ENCODE measurements at places on chromosomes 1 and 21.

DNA sequence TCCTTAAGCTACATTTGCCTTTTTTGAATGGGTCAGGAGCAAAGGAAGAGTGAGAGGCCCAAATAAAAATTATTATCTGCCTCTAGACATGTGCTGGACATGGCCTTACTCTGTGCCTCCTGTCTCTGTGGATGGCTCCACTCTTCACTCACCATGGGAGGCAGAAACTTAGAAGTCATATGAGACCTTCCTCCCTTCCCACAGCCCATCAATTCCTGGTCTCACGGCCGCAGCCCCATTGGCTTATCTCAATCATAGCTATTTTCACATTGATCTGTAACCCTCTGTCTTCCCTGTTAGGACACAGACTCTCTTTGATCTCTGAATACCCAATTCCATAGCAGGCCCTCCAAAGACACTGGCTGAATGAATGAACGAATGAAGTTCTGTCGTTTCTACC lies 14.2 kb upstream of the ADORA1 start:
- no peak for DNase-seq

DNA sequence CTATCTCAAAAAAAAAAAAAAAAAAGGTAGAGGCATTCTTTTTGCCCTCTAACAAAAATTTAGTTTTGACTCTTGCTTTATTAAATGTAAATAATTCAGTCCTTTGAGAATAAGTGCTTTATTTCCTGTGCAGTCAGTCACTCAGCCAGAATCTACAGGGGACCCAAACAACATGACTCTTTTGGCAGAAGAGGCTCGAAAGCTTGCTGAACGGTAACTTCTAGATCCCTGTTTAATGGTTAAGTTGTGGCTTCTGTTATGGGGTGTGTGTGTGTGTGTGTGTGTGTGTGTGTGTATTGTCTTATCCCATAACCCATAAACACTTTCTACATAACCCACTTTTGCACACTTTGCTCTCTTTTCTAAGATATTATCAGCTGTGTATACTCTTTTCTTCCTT lies 54.9 kb upstream of the LAMC2 start:
- DNase-seq = no peak

DNA sequence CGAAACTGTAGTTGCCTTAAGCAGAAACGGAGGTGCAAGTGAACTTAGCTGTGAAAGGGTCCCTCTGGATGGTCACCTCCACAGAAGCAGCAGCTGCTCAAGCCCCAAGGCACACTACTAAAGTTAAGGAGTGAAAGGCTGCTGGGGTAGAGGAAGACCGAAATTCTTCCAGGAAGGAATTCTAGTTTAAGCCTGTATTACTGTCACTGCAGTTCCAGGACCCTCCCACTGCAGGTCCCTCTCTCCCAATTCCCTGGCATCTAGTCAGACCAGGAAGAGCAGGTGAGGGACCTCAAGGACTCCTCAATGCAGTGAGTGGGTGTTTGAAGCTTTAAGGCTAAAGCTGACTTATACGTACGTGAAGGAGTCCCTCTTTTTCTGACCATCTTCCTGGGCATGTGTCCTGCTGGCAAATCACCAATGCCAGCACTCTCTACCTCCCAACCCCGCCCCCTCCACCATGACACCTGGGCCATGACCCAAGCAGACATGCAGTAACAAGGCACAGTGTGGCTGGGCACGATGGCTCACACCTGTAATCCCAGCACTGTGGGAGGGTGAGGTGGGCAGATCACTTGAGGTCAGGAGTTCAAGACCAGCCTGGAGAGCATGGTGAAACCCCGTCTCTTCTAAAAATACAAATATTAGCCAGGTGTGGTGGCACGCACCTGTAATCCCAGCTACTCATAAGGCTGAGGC lies 57.2 kb downstream of the TGFBR3 start:
- no peak for DNase-seq

DNA sequence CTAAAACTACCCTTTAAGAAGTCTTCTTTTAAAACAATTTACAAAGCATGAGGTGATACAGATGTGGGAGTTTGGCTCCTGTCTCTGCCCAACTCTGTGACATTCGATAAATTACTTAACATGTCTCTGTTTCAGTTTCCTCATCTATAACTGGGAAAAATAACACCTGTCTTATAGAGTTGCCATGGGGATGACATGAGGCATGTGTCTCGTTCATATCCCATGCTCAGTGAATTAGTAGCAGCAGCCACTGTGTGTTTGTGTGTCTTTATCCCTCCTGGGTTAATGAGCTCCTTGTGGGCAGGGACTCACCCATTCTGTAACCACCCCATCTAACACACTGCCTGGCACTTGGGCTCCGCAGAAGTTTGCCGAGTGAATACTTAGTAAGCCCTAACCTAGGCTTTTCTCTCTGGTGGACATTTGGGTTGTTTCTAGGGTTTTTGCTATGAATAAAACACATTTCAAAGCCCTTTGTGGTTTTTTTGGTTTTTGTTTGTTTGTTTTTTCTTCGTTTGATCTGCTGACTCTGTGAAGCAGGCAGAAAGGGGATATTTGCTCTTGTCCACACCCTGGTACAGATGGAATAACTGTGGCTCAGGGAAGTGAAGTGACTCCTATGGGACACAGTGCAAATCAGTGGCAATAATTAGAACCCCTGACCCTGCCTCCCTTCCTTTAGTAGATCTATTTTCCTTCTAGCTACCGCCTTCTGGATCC lies 797 bp upstream of the KCNJ9 start:
- no peak for DNase-seq

- no peak for DNase-seq
These were observed 4.1 kb downstream of the CSF1 start for GRCh38 chr1:109914587-109915240.

GRCh38 chr1:57713501-57713900 lies 289.6 kb upstream of the DAB1 start:
- no peak for DNase-seq

GRCh38 chr1:196660272-196660671 lies 8.4 kb downstream of the CFH start:
- DNase-seq = no peak

DNA sequence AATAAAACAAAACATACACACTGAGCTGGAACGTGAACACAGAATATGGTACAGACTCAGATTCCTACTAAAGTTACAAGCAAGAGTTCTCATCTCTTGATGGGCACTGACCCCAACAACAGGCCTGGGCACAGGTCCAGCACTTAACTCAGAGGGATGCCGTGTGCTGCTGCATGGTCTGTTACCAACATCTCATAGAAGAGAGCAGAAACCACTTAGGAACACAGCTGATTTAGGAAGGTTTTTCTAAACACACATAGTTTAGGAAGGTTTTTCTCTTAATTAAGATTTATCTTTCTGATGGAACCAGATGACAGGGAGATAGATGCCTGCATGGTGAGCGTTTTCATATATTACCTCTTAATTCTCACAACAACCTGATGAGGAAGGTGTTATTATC lies 1.5 kb downstream of the GCLM start:
- no peak for DNase-seq

DNA sequence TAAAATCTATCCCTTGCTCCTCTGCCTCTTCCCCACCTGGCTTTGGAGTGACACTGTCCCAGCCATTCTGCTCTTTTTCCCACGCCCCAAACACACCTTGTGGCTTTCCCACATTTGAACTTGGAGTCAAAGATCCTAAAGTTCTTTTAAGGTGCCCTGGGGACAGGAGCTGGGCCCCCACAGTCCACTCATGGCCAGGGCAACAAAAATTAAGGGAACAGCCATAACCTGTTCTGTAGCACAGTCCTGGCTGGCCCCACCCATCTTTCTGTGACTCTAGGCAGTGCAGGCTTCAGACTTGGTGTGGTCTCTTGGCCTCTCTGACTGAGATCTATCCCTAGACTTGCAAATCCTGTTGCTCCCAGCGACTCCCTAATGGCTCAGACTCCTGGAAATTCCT lies 143.0 kb upstream of the MAGI3 start:
- no peak for DNase-seq

DNA sequence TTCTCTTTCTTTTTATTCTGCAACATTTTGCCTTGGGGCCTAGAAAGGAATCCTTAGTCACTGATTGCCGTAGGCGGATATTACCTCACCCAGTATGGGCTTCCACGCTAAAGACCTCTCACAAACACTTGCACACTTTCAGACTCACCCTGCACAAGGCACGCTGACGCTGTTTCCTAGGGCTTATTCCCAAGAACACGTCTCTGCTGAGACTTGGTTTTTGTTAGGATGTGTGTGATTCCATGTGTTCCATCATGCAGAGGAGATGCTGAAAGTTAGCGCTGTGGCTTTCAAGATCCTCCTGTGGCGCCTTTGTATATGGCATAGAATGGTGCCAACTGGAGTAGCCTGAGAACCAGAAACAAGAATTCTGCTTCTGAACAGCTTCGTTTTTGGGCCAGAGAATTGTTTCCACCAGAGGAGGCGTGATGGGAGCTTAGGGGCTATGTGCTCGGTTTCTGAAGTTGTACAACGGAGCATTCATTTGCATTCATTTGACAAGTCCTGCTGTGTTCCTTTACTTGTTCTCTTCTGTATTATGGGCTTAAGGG lies 297.0 kb downstream of the DISC1 start:
- DNase-seq = no peak

GRCh38 chr1:184395937-184396480 lies 9.2 kb downstream of the C1orf21 start:
- no peak for DNase-seq

GRCh38 chr1:8477166-8477982 lies 159.5 kb downstream of the SLC45A1 start:
- no peak for DNase-seq

DNA sequence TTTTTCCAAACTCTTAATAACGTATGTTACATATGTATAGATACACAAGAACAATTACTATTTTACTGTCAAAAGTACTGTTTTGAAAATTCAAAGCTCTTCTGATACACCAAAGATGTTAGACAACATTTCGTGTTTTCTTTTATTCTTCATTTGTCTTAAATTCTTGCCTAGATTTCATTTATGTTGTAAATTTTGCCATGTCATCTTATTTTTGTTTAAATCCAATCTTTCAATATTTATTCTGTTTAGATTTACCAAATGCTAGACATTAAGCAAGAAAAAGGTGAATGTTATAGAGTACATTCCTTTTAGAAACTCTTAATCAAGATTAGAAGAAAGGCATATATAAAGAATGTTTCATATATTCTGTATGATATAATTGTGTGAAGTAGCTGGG lies 876.9 kb downstream of the KCNT2 start:
- no peak for DNase-seq

DNA sequence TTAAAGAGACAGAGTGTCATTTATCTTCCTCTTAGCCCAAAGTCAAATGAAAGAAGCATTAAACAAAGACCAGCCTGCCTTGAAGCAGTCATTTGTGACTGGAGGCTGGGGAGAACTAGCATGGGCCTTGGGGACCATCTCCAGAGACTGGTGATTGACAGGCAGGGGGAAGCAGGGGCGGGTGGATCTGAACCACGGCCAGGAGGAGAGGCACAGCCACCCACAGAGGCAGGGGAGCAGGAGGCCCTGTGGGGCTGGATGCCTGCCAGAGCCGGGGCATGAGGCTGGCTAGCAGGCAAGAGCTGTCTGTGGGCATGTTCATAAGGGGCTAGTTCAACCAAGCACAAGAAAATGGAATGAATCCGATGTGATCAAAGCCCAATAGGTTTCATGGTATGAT lies 73.9 kb downstream of the PLXNA2 start:
- DNase-seq = no peak

DNA sequence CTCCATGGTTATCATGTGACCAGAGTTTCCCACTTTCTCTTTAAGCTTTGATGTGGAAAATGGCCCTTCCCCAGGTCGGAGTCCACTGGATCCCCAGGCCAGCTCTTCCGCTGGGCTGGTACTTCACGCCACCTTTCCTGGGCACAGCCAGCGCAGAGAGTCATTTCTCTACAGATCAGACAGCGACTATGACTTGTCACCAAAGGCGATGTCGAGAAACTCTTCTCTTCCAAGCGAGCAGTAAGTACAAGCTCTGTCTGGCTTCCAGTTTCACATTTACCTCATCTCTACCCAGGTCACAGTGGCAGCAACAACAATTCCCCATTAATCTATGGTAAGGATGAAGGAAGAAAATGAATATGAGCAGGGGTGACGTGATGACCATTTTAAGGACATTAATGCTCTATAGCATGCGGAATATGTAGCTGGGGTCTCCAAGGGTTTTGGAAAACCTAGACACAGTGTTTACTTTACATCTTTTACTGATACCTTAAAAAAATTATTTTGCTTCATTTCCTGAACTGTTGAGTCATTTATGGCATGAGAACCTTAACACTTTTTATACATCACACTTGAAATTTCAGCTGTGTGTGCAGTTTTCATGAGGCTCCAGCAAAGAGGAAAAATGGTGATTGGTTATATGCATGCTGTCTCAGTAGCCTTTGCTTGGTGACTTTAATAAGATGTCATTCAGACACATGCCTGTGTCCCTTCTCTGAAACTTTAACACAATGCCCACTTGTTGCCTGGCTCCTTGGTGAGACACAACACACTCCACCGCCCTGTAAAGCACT lies 286.3 kb upstream of the SGIP1 start:
- no peak for DNase-seq

DNA sequence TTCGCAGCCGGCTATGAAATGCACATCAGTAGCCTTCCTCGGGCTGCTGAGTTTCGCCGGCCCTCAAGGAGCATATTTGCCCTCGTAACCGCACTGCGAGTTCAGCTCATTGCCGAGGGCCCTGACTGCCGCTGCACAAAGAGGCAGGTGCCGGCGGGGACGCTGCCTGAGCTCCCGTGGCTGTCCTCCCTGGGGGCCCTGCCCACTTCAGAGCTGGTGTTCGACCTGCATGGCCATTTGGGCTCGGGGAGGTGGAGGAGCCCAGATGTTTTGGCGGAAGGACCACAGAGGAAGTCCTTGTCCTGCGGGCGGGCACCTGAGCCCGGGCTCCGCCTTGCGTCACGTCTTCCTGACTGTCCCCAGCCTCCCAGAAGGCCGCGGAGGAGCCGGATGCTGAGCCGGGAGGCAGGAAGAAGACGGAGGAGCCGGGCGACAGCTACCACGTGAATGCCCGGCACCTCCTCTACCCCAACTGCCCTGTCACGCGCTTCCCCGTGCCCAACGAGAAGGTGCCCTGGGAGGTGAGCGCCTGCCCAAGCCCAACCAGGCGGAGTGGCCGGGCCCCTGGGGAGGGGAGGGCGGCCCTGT lies 29.9 kb upstream of the LRRC3 start:
- DNase-seq = no peak

DNA sequence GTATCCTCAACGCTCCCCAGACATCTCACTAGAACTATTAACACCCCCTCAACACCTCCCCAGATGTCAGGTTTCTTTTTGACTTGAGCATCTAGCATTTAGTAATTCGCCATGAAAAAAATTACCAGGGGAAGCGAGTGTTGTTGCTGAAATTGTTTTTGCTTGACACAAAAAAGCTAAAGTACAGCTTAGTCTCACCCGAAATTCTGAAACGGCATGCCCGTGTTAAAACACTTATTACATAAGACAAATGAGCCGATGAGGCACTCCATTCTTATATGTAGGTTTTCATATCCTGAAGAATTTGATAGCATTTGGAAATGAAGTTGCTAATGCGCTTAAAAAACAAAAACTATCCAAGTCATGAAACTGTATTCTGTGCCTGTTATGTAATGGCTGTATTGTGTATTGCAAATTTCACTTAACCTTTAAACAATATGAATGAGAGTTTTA lies 1.3 kb upstream of the NRIP1 start:
- no peak for DNase-seq

GRCh38 chr1:205062319-205062718 lies 19.3 kb downstream of the CNTN2 start:
- DNase-seq = no peak

- DNase-seq = no peak
These were observed 52.7 kb downstream of the MIGA1 start for GRCh38 chr1:77831976-77832711.

GRCh38 chr1:203307641-203308126 lies 2.4 kb downstream of the BTG2 start:
- no peak for DNase-seq

Data from activated naive CD4-positive, alpha-beta T cell (primary cell).